ENCODE measurements at places on chromosomes 16 and 17.
A peak's percentile ranks its signal among the peaks of the same experiment; 100 is the strongest.

- DNase-seq, result no peak
Observed at GRCh38 chr16:77443357-77444146, 8.7 kb upstream of the ADAMTS18 start.

- DNase-seq, result no peak
Observed at GRCh38 chr16:27326738-27327585, 13.2 kb downstream of the IL4R start.

- DNase-seq, result peak; percentile 84
Observed at GRCh38 chr17:66191593-66192377, at the start of gene CEP112. Gene CEP112, minus strand, starts transcription at chr17:66192133.

DNA sequence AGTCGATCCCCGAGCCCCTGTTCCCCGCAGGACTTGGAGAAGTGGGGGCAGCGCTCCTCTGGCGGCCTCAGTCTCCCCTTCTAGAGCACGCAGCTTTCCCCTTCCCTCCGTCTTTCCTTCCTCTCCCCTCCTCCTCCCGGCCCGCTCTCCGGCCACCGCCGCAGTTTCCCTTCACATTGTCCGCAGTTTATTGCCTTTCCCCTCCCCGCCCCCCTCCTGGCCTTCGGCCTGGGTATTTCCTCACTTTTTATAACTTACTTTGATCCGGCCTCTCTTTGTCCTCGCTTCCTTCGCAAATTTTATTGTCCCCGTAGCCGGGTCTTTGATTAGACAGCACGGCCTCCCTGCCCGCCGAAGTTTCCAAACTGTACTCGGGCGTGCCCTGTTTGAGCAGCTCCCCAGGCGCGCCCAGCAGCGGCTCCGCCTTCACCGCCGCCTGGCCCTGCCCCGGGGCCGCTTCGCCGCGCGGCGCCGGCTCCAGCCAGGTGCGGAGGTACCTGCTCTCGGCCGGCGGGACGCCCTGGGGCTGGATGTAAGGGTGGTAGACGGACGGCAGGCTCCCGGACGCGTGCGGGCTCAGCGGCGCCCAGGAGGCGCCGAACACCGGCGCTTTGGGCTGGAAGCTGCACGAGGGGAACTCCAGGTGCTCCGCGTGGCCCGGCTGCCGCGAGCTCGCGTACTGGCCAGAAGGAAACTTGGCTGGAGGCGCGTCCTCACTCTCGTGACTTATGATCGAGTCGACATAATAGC, 488 bp downstream of the HOXB9 start:
- DNase-seq, result peak; percentile 56

GRCh38 chr17:29180034-29180787, at the start of gene MYO18A:
Gene MYO18A, minus strand, starts transcription at chr17:29180398. Its CDS starts 13,458 bp downstream, at chr17:29166940.
- peak; percentile 70 for DNase-seq

DNA sequence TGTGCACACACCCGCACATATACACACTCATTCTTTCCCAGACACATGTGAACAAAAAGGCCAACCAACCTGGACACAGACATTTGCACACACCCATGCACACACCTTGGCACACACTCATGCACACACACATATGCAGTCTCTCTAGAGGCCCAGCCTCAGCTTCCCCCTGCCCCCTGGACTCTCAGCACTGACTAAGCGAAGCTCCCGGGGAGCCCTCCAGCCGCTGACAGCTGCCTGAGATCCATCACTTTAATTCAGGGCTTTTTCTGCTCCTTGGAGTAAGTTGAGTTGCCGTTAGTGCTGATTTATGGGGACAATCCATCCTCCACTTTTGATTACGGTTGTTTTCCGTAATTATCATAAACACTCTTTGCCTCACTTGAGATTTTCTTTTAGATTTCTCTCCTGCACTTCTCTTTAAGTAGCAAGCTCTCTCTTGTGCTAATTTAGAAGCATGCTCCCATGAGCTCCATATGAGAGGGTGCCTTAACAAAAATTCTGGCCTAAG, 158.6 kb upstream of the CDC42EP4 start:
- DNase-seq, result no peak

DNA sequence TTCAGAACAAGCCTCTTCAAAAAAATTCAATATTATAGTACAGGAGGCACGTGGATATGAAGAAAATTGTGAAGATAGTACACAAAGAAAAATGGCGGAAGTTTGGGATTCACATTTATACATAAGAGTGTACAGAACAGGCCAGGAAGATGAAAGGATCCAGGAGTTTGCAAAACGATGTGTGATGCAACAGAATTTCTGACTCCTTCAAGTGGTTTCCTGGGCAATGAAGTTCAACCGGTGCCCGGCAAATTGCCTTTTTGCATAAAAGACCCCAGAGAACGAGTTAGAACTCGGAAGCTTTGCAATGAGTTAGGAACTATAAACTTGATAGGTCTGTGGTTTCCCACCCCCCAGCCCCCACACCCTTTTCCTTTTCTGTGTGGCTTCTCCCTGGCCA, 189.1 kb downstream of the SALL1 start:
- DNase-seq, result no peak

- DNase-seq, result no peak
Observed at GRCh38 chr17:63450551-63450950, 4.4 kb upstream of the CYB561 start.

DNA sequence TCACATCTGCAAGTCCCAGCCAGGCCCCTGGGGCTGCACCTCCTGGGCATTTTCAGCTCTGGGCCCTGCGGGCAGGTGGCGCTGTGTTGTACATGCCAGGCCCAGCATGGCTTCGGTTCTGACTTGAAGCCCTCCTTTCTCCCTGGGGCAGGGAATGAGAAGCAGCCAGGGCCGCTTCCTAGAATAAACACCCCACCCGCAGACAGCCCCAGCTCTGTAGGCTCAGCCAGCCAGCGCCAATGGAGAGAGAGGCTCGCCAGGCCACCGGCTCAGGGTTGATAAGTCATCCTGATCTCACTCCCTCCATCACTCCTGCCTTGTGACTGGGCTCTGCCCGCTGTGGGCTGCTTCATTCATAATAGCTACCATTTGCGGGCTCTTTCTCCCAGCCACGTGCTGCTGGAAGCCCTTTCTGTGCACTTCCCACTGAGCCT, 6.0 kb upstream of the GLIS2 start:
- peak; percentile 49 for DNase-seq

DNA sequence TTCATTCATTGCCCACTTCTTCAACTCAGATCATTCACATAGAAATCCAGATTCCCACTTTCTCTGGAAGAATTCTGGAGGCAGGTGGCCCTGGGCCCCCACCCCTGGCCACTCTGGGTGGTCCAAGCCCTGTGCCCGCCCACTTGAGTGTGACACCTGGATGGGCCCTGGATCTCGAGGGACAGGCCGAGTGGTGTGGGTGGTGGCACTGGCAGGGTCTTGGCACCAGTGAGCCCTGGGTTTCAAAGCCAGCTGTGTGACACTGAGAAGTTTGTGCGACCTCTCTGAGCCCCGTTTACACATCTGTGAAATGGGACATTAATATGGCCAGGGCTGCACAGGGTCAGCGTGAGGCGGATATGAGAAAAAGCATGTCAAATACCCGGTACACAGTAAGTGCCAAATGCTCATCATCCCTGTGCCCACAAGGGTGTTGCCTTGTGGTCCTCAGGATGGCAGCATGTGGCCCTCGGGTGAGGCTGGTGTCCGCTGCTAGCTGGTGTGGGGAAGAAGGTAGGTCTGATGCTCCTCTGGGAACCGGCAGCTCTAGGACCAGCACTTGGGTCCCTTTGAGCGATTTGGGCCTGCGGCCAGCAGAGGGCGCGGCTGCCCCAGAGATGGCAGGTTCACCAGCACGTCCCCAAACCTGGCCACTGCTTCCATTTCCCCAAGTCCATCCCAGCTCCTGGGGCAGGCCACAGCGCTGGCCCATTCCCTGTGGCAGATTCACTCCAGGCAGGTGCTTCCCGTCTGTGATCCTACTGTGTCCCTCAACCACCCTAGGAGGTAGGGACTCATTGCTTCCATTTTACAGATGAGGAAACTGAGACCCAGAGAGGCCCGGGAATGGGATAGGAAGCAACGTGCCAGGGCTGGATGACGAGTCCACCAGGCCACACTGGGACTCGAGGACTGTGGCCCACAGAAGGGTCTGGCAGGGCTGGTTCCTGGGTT, 3.6 kb downstream of the OSGIN1 start:
- peak; percentile 69 for DNase-seq

DNA sequence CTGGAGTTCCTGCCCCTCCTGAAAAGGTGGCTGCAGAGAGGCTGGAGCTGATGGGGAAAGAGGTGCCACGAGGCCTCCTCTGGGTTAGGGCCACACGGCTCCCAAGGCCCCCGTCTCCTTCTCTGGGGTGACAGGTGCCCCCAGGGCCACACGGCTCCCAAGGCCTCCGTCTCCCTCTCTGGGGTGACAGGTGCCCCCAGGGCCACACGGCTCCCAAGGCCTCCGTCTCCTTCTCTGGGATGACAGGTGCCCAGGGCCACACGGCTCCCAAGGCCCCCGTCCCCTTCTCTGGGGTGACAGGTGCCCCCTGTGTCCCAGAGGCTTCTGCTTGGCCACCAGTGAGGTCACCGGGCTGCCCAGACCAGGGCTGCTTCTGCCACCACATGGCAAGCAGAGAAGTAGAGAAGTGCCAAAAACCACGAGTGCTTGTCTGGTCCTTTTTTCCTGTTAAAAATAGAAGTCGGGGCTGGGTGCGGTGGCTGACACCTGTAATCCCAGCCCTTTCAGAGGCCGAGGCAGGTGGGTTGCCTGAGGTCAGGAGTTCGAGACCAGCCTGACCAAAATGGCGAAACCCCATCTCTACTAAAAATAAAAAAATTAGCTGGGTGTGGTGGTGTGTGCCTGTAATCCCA, 4.1 kb downstream of the CAPN15 start:
- DNase-seq, result no peak

DNA sequence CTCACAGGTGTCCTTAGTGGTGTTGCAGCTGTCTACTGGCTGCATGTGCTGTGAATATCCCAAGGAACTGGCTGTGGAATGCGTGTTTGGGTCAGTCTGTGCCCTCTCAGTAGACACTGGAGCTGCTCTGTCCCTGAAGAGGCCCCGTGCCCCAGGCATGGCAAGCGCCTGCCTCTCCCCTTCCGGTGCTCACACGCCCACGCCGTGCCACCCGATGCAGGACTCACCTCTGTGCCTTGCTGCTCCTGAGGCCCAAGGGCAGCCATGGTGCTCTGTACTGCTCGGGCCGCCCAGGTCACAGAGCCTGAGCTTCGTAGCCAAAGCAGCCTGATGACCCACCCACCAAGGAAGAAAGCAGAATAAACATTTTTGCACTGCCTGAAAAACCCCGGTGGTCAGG, 10.0 kb downstream of the RGS11 start:
- DNase-seq, result no peak

GRCh38 chr17:59378675-59379074, 47.2 kb downstream of the YPEL2 start:
- no peak for DNase-seq

DNA sequence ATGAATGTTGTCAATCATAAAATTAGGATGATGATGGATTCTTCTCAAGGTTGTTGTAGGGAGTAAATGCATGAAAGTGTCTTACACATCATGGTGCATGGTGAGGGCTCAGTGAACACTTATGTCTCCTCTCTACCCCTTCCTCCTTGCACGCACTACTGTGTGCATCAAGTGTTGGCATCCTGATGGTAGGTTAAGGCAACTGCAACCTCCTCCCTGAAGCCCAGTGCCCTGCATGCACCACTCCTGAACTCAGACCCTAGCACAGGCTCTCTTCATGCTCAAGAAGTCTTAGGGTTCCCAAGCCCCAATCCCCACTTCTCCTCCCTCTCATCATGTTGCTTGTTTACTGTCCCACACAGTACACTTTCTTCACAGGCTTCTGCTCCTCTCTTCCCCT, 105.8 kb upstream of the DNAH9 start:
- no peak for DNase-seq

DNA sequence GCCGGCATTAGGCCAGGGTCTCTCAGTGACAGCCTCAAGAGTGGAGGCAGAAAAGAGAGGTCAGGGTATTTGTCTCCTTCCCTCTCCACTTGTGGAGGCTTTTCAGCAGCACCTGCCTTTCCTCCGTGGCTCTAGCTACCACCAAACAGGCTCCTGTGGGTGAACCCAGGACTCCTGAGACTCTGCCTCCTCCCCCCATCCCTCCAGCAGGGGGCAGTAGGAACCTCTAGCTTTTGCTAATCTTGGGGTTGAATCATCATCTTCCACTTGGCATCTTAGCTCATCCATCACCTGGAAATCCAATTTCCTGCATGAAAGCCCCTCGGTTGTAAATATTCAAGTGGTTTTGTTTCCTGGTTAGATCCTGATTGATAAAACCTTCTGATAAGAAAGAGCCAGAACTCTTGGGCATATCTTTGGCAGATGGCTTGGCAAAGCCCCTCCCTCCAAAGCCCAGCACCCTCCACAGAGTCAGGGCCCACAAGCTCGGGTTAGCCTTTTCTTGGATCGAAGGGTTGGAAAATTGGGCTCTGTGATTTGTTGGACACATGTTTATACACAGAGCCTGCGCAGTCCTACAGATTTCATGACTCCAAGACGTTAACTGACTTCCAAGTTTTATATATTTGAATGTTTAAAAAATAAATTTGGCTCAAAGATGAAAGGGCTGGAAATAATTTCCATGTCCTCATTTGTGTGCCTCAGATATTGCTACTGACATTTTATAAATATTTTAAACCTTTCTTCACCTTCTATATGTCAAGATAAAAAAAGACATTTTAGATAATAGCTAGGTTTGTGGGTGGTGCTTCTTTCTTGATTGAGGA, 322.1 kb downstream of the MAP2K4 start:
- DNase-seq, result no peak

GRCh38 chr17:61955619-61956018, 27.8 kb upstream of the INTS2 start:
- no peak for DNase-seq

All from NCI-H2081 (cell line).